Activated CD8-positive, alpha-beta memory T cell treated with anti-CD3 and anti-CD28 coated beads for 1 hour (primary cell): ENCODE measurements at places on chromosomes 5 and 9.

GRCh38 chr5:99105216-99105615 is 176.4 kb upstream of the CHD1 start:
- no peak for DNase-seq

GRCh38 chr5:134637116-134637721 is 4.6 kb upstream of the SAR1B start:
- DNase-seq, result no peak

DNA sequence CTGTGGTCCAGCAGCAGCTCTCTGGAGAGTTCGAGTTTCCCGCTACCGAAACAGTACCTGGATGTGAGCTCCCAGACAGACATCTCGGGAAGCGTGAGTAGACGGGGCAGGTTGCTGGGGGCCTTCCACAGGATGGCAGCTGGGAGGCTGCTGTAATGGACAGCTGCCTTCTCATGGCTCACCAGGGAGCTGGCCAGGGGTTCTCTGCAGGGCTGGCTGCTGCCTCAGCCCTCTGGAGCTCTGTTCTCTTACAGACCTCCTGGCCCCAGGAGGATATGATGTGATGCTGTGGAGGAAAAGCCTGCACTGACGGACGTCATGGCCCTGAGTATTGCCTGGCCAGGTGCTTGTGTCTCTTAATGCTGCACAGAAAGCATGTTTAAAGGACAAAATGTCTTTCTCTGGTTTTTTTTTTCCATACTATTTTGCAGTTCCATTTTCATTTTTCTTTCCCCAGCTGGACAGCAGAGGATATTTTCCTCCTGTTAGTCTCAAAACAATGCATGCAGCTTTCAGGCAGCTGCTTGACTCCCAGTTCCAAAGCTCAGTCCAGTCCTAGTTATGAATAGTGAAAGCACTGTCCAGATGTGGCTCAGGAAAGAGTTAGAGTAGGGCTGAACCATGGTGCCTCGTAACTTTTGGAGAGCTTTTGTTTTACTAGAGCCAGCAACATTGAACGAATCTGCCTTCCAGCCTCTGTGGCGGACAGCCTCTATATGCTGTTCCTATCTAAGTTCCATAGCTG is 77.5 kb upstream of the RARS1 start:
- no peak for DNase-seq

GRCh38 chr5:83927140-83927733 is 206.6 kb upstream of the HAPLN1 start:
- DNase-seq, result no peak

- no peak for DNase-seq
Measured at GRCh38 chr9:76373173-76373783, 20.9 kb downstream of the RFK start.

DNA sequence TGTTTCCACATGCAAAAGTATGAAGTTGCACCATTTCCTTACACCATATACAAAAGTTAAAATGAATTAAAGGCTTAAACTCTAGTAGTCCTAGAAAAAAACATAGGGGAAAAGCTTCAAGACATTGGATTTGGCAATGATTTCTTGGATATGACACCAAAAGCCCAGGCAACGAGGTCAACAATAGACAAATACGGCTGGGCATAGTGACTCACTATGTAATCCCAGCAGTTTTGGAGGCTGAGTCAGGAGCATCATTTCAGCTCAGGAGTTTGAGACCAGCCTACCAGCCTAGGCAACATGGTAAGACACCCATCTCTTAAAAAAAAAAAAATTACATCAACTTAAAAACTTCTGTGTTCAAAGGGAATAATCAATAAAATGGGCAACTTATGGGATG is 30.9 kb upstream of the SREK1 start:
- no peak for DNase-seq

GRCh38 chr9:80691229-80691628 is 998.1 kb downstream of the TLE1 start:
- no peak for DNase-seq

- no peak for DNase-seq
Measured at GRCh38 chr9:134725605-134725940, 84.0 kb downstream of the COL5A1 start.
